ENCODE measurements at places on chromosomes 4 and X.
A peak's percentile ranks its signal among the peaks of the same experiment; 100 is the strongest.

DNA sequence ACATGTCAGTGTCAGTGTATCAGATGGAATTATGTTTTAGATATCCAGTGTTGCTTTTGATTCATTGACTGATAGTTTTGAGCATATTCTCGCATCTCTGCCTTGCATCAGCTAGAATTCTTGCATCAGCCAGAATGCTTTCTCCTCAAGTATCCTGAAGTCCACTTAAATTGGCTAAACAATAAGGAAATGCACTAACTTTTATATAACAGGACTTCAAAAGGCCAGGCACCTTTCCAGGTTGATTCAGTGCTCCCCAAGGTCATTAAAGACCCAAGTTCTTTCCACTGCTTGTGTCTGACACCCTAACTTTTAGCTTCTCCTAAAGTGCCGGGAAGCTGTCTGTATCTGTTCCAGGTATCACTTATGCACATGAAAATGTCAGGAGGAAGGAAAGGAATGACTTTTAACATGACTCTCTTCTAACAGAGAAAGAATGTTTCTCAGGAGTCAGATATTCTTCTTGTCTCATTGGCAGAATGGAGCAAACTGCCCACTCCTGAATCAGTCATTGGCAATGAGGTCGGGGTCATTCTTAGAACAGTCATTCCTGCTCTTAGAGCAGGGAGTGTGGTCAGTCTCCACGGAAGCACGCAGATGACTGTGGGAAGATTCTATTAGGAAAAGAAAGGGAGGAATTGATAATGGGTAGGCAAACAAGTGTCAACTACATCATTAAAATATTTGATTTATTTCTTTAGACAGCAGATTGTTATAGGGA, 92.9 kb upstream of the TLL1 start:
- DNase-seq: no peak

DNA sequence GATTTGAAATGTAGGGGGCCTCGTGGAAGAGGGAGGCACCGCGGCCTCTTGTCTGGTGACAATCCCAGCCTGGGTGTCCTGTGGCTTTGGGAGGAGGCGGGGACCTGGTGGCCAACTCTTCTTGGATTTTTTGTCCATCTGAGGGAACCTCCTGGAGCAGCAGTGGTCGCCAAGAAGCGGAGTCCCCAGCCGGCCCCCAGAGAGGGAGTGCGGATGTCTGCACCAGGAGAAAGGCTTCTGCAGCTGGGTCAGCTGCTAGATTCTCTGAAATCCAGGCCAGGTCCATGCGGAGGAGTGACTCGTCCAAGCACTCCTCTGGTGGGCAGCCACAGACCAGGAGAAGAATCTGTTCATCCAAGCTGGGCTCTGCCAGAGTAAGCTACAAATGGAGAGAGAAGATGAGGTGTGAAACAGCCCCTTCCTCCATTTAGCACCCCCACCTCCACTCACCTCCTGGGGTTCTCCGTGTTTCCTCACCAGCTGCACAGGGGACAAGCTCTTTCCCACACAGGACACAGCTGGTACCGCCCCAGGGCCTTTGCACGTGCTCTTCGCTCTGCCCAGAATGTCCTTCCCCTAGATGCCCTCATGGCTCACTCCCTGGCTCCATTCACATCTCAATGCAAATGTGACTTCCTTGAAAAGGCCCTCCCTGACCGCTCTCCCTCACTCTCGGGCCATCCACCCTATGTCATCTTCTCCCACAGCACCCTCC, 27.6 kb downstream of the C4orf50 start:
- no peak for DNase-seq

GRCh38 chr4:187937557-187937956, 58.0 kb upstream of the ZFP42 start:
- no peak for DNase-seq

DNA sequence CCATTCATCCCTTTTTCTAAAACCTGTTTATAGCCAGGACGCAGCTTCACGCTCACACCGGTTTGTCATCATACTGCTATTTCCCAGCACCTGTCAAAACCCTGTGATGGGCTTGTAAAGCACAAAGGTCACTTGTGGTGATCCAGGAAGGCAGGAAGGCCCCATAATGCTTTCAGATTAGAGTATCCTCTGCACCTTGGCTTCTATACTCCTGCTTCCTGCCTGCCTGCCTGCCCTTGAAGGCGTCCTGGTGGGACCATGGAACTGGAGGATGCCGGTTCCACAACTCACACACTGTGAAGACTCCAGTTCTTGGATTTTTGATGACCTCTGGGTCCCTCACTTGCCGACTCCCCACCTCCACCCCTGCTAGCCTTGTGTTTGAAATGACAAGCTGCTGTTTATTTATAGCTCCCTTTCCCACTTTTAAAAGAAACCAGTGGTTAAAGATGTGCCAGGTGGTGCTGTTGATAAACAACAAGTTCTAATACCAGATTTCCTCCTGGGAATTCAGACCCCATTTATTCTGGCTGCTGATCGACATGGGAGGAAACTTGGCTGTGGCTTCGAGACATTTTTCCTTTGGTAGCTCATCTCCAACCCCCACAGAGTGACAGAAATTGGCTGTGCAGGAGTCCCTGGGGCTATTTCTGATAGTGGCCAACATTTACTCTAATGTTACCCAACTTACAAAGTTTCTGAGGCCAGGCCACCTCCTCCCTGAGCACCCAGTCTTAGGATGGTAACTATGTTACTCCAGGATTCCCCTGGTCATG, 211.5 kb downstream of the KDR start:
- DNase-seq: peak; percentile 41

DNA sequence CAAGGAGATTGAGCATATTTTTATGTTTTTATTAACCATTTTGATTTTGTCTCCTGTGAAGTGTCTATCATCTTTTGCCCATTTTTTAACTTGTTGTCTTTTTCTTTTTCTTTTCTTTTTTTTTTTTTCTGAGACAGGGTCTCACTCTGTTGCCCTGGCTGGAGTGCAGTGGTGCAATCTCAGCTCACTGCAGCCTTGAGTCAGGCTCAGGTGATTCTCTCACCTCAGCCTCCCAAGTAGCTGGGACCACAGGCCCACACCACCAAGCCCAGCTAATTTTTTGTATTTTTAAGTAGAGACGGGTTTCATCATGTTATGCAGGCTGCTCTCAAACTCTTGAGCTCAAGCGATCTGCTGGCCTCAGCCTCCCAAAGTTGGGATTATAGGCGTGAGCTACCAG, 4.6 kb upstream of the ADD1 start:
- no peak for DNase-seq

DNA sequence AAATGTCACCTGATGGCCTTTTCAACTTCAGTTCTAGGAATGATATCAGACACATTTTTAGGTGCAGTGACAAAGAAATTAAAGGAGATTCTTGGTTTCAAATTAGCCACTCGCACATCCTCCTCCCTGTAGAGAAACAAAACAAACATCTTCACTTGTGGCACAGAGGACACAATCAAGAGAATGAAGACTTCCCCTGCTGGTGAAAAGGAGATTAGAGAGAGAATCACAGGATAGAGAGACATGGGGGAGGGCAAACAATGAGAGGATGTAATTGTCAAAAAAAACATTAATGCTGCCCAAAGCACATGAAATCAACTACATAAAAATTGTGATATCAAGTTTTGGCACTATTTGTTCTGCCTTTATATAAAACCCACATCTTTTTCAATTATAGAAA, 34.5 kb downstream of the ACE2 start:
- no peak for DNase-seq

Data from Caco-2 (cell line).